NCI-H1105 (cell line): ENCODE measurements at places on chromosomes 2 and 18.

- DNase-seq, result no peak
These were observed 130.9 kb upstream of the CNTNAP5 start for GRCh38 chr2:123894167-123894566.

- no peak for DNase-seq
These were observed 20.1 kb downstream of the CYP26B1 start for GRCh38 chr2:72127401-72128058.

- no peak for DNase-seq
These were observed 56.6 kb downstream of the THNSL2 start for GRCh38 chr2:88226754-88227153.

DNA sequence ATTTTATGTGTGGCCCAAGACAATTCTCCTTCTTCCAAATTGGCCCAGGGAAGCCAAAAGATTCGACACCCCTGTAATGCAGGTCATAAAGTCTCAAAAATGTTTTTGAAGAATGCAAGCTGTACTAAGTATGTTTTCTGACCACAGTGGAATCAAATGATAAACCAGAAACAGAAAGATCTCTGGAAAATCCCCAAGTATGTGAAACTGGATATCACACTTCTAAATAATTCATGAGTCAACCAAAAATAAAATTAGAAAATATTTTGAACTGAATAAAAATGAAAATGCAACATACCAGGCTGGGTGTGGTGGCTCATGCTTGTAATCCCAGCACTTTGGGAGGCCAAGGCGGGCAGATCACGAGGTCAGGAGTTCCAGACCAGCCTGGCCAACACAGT is 34.1 kb upstream of the UBE2F start:
- DNase-seq, result no peak

- DNase-seq, result no peak
These were observed 63.9 kb upstream of the ACVR1 start for GRCh38 chr2:157940024-157940423.

DNA sequence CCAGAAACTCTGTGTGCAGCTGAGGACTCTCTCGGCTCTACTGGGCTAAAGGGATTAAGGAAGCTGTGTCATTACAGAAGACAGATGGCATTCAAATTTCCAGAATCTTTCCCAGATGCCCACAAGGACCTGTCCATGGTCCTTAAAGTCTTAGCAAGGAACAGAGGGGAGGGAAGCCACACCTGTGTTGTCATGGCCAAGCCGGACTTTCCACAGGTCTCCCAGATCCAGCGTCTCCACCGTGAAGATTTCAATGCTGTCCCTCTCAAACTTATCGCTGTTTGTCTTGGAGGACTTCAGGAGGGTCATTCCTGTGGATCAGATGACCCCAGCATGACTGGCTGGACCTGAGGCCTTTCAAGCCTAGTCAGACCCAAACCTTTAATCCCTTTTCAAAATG is 114.5 kb downstream of the LOXHD1 start:
- DNase-seq, result no peak

GRCh38 chr2:31888550-31888949 is 122.3 kb downstream of the MEMO1 start:
- DNase-seq, result no peak

GRCh38 chr2:36539631-36540030 is 58.3 kb downstream of the FEZ2 start:
- no peak for DNase-seq

DNA sequence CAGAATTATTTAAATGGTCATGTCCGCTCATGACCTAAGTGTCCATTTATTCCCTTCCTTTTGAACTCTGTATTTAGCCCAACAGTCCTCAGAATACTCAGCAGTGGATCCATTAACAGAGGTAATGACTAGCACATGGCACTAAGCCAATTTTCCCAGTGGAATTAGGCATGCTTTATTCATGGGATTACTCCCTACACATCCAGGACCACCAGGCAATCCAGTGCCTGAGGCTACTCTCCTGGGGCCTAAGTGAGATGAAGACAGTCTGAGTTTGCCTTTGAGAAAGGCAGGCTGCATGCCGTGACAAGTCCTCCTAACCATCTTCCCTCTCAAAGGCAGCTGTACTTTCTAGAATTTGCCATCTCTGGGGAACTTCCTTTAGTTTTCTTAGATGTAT is 128.6 kb downstream of the SPOPL start:
- DNase-seq, result peak; percentile 23

DNA sequence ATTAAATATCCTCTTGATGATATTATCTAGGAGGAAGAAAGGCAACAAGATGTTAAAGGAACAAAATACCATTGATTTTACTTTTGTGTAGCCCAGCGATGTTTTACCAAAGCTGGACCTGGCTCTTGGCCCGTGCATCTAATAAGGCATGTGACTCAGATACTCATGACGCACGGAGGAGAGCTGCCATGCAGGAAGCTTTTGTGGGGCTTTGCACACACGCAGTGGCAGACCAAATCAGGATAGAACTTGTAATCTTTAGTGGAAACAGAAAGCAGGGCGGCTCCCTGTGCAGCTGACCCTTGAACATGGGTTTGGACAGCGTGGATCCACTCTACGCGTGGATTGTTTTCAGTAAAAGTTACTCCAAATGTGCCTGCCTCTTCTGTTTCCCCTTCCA is 190.0 kb downstream of the NAPG start:
- DNase-seq, result no peak

DNA sequence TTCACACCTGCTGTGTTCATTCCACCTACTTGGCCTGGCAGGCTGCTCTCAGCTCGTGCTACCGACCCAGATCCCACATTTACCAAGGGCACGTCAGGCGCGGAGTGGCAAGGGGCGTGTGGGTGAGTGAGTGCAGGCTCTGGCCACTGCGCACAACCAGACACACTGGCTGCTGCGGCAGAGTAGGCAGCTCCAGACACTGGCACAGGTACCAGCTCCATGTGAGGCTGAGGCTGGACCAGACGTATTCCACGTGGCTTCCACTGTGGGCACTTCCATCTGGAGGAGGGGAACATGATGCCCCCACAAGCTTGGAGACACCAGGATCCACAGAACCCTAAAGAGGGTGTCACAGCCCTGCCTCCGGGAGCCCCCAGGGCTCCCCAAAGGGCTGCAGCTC is 74.6 kb upstream of the ZNF804A start:
- DNase-seq, result no peak

GRCh38 chr2:172790404-172790803 is 54.8 kb downstream of the RAPGEF4 start:
- no peak for DNase-seq

- no peak for DNase-seq
These were observed 244.7 kb upstream of the MMADHC start for GRCh38 chr2:149832324-149832723.

- no peak for DNase-seq
These were observed 458.4 kb downstream of the THSD7B start for GRCh38 chr2:137223722-137224121.

GRCh38 chr2:182717416-182717815 is 1.4 kb downstream of the DNAJC10 start:
- DNase-seq, result no peak

DNA sequence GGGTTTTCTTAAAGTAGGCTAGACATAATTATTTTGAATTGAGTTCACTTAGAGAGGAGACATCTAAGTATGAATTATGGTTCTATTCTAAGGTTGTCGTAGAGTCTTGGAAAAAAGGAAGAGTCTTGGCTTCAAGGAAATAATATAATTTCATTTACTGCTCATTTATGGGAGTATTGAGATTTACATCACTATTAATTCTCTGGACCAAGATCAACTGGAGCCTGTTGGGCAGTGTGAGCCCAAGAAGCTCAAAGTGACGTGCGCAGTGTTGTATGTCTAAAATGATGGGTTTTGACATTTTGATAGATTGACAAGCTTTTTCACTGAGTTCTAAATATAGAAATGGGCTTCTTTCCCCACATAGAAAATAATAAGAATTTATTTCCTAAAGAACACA is 154.7 kb downstream of the QPCT start:
- DNase-seq, result no peak

- DNase-seq, result no peak
These were observed at the start of gene IL1RL2 for GRCh38 chr2:102186791-102187495. TSS of gene IL1RL2 (plus strand) at chr2:102187023. CDS start at chr2:102187868, 845 bp downstream.

DNA sequence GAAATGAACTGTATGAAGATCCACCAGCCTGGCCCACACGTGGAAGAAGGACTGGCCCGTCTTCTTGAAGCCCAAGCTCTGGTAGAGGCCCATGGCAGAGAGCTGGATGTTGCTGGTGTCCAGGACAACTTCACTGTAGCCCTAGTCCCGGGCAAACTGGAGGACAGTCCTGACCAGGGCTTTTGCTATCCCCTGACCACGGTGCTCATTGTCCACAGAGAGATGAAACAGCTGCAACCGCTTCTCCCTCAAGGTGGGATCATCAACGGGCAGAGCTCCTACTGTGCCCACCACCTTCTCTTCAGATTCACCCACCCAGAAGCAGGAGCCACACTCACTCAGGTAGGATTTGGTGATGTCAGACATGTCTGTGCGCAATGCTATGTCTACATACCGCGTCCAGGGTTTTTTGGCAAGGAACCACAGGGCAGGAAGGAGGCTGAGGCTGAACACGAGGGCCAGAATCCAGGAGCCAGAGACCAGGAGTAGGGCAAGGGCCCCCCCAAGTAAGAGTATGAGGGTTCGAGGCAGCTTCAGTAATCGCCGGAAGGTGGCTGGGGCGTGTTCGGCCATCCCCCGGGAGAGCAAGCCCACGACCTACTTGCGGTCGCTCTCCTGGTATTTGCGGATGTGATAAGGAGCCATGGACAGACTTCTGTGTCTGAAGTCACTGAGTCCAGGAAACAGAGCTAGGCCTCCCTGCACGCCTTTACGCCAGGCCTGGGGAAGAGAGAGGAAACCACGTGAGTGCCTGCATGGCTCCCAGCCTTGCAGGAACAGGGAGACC is 36.3 kb downstream of the TPRKB start:
- DNase-seq, result no peak

GRCh38 chr2:15334644-15335326 is 226.3 kb downstream of the NBAS start:
- peak; percentile 48 for DNase-seq

- DNase-seq, result peak; percentile 69
These were observed 6.3 kb downstream of the THNSL2 start for GRCh38 chr2:88176352-88176984.

- DNase-seq, result no peak
These were observed 217.8 kb upstream of the ARL4C start for GRCh38 chr2:234714711-234715110.

- no peak for DNase-seq
These were observed 176.0 kb downstream of the ACKR3 start for GRCh38 chr2:236745420-236746210.

- DNase-seq, result no peak
These were observed 652 bp downstream of the GPC1 start for GRCh38 chr2:240435948-240436682.

DNA sequence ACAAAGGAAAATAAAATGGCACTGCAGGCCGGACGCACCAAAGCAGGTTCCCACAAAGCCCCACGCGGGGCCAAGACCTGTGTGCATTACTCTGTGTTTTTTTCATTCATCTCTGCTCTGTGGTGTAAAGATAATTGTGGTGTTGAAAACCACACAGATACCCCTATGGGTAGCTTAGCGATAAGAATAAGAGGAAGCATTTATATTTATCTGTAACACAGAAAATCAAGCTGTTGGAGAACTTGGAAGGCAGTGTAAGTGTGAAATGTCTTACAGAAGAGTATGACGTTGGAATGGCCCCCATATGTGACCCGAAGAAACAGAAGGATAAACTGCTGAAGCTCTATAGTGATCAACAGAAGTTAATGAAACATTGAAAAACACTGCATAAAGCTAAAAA is 20.3 kb upstream of the MARCO start:
- DNase-seq, result no peak

- no peak for DNase-seq
These were observed 323.7 kb downstream of the ARHGAP15 start for GRCh38 chr2:143452817-143453451.

GRCh38 chr2:184799379-184799778 is 201.1 kb downstream of the ZNF804A start:
- no peak for DNase-seq

- DNase-seq, result peak; percentile 12
These were observed 125.6 kb downstream of the GRB14 start for GRCh38 chr2:164495491-164496223.

DNA sequence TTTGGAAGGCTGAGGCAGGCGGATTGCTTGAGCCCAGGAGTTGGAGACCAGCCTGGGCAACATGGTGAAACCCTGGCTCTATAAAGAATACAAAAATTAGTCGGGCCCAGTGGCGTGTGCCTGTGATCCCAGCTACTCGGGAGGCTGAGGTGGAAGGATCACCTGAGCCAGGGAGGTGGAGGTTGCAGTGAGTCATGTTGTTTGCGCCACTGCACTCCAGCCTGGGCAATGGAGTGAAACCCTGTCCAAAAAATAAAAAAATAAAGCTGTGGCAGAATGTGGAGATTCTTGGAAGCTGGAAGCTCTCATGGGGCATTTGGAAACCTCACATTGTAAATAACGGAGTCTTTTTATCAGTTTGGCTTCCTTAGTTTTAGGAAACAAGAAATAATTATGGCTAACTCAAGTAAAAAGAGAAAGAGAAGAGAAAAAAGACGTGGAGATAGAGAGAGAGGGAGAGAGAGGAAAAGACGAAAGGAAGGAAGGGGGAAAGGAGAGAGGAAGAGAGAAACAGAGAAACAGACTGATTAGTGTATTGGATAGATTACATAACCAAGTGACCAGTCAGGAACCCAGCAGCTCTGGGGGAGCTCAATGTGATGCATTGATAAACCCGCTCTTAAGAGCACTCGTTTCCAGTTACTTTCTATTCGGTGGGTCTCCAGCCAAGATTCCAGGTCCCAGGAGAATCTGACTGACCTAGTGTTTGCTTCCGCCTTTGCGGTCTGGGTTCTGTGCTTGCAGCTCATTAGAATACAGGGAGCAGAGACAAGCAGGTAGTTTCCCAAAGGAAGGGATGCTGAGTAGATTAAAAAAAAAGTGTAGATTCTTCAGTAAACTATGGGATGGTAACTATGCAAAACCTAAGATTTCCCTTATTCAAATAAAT is 1.1 kb upstream of the SPAST start:
- peak; percentile 28 for DNase-seq

- DNase-seq, result no peak
These were observed 81.9 kb downstream of the DGKD start for GRCh38 chr2:233436191-233436581.

GRCh38 chr18:48541026-48541746 is 2.4 kb downstream of the CTIF start:
- peak; percentile 38 for DNase-seq

DNA sequence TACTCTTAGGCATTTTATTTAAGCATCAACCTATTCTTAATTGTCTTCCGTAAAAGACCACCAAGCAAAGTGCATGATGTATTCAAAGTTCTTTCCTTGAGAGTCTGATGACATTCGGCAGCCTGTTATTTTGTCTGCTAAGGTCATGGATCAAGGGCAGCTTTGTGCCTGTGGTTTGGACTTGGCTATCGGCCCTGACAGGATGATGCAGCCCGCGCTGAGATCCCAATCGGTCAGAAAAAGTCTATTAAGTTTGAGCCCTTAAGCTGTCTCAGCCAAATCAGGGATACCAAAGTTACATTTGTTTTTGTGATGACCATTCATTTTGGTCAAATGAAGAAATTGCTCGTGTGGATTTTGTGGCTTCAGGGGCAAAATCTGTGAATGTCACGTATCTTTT is 718.9 kb upstream of the FANCL start:
- DNase-seq, result no peak

DNA sequence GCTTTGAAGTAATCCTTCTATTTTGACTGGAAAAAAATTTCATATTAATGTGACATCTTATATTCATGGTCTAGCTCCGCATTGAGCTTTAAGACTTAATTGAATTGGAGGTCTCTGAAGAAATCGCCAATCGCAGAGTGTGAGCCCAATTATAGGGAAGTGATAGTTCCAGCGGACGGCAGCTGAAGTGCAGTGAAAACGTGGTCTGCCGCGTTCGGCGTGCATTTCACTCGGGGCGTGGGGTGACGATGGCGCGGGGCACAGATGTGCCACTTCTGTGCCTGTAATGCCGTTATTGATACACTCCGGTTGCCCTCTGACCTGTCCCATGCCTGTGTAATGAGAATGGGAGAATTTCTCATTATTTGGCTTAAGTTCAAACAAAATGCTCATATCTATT is 106.7 kb downstream of the TSHZ1 start:
- DNase-seq, result no peak
